ENCODE measurements at places on chromosomes 4 and X.

- no peak overlapping the region for H3K27ac ChIP-seq
- no peaks in the 10 kb centered on the region for H3K4me1 ChIP-seq
- no peak overlapping the region for H3K4me3 ChIP-seq
- H3K27me3 ChIP-seq: no peaks in the 10 kb centered on the region
- H3K36me3 ChIP-seq: no peaks in the 10 kb centered on the region
Observed at GRCh38 chr4:152806501-152807125, 26.9 kb downstream of the ARFIP1 start.

- H3K27ac ChIP-seq: no peak overlapping the region
- no peaks in the 10 kb centered on the region for H3K36me3 ChIP-seq
- no peaks in the 10 kb centered on the region for H3K27me3 ChIP-seq
- DNase-seq: no peak
- no peaks in the 10 kb centered on the region for H3K4me1 ChIP-seq
Observed at GRCh38 chrX:140439476-140439875, 65.4 kb downstream of the SOX3 start.

GRCh38 chr4:155781249-155781831, 22.5 kb downstream of the GUCY1B1 start:
- DNase-seq: no peak
- no peak overlapping the region for H3K4me3 ChIP-seq
- H3K36me3 ChIP-seq: no peaks in the 10 kb centered on the region
- H3K4me1 ChIP-seq: peaks cover 4% of the 10 kb centered on the region

- H3K4me3 ChIP-seq: peak overlapping the region; percentile 92
- H3K27ac ChIP-seq: peak overlapping the region; percentile 83
- H3K4me1 ChIP-seq: peaks cover 16% of the 10 kb centered on the region
Observed at GRCh38 chr4:110196206-110196870, 2.1 kb downstream of the ELOVL6 start.

DNA sequence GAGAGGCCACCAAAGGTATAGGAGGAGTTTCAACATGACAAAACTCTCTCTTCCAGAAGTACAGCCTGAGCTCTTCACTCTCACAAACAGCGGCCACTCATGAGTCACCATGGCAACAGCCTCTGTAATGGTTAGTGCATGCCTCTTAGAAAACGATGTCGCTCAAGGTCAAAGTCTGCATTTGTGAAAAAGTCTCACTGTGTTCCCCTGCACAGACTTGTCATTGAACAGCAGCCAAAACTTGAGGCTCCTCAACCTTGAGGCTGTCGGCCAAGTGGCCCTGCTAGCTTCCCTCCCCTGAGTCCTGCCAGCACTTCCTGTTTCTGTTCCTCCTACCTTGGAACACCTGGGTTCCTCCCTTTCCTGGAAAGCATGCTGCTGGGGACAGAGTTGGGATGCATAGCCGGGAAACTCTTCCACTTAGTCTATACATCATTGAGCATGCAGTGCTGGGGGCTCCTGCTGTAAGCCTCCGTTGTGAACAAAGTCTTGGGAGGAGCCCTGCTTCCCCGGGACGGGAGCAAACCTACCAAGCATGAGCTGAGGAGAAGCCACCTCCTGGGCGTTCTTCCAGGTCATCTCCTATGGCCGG, 66.6 kb downstream of the ING2 start:
- H3K4me1 ChIP-seq: no peaks in the 10 kb centered on the region
- no peak overlapping the region for H3K27ac ChIP-seq
- no peaks in the 10 kb centered on the region for H3K36me3 ChIP-seq
- no peaks in the 10 kb centered on the region for H3K27me3 ChIP-seq
- no peak overlapping the region for H3K4me3 ChIP-seq

DNA sequence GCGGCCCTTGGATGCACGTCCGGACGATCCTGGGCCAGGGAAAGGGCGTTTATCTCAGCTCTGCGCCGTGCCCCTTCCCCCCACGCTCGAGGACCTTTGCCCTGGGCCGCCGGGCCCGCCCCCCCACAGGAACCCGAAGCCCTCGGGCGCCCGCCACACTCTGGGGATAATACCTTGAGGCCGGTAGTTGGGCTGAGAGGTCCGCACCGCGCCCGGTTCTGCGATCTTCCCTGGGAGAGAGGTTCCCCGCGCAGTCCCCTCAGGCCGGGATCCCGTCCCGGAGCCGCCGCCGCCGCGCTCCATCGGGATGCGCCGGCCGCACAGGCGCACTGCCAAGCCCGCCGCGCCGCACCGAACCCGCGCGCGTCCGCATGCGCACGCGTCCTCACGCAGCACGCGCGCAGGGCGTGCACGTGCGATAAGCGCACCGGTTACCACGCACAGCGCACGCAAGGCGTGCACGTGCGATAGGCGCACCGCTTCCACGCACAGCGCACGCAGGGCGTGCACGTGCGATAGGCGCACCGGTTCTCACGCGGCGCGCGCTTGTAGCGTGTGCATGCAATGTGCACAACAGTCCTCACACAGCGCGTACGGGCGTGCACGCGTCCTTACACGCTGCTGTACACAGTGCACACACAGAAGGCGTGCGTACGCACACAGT, at the start of gene MAP7D2:
TSS of gene MAP7D2 (minus strand) at position 331 of the 664 bp plus-strand sequence. CDS start at position 303, 28 bp downstream.
- DNase-seq: no peak
- H3K4me1 ChIP-seq: no peaks in the 10 kb centered on the region
- H3K36me3 ChIP-seq: no peaks in the 10 kb centered on the region
- H3K4me3 ChIP-seq: peak within 1 kb of the TSS; percentile 25
- no peak within 1 kb of the TSS for H3K27ac ChIP-seq

GRCh38 chr4:133484287-133484686, 335.2 kb downstream of the PCDH10 start:
- H3K27me3 ChIP-seq: no peaks in the 10 kb centered on the region
- H3K4me3 ChIP-seq: no peak overlapping the region
- H3K27ac ChIP-seq: no peak overlapping the region
- no peaks in the 10 kb centered on the region for H3K4me1 ChIP-seq

DNA sequence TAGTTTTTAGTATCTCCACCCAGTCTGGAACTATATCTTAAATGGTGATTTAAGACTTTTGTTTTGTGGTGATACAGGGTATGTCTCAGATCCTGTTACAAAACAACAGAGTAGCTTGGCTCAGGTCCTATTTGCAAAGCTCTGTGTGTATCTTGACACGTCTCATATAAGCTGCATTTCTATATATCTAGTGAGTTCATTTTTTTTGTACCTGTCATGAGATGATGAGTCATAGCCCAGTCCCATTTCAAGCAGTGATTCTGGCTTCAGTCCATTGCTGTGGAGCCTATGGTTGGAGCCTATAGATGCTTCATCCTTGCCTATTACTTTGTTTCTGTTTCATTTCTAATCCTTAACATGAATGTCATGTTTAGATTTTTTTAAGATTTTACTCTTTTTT, 23.0 kb downstream of the GRXCR1 start:
- no peaks in the 10 kb centered on the region for H3K4me1 ChIP-seq
- no peaks in the 10 kb centered on the region for H3K36me3 ChIP-seq
- no peak overlapping the region for H3K4me3 ChIP-seq
- H3K27ac ChIP-seq: no peak overlapping the region

- H3K27me3 ChIP-seq: no peaks in the 10 kb centered on the region
- no peaks in the 10 kb centered on the region for H3K4me1 ChIP-seq
- DNase-seq: no peak
- no peak overlapping the region for H3K27ac ChIP-seq
- H3K36me3 ChIP-seq: no peaks in the 10 kb centered on the region
Observed at GRCh38 chrX:103779141-103779789, 2.6 kb downstream of the PLP1 start.

- H3K27me3 ChIP-seq: no peaks in the 10 kb centered on the region
- H3K36me3 ChIP-seq: no peaks in the 10 kb centered on the region
- no peak for DNase-seq
- no peak overlapping the region for H3K4me3 ChIP-seq
- H3K27ac ChIP-seq: no peak overlapping the region
Observed at GRCh38 chr4:69984030-69984443, 11.7 kb upstream of the STATH start.

DNA sequence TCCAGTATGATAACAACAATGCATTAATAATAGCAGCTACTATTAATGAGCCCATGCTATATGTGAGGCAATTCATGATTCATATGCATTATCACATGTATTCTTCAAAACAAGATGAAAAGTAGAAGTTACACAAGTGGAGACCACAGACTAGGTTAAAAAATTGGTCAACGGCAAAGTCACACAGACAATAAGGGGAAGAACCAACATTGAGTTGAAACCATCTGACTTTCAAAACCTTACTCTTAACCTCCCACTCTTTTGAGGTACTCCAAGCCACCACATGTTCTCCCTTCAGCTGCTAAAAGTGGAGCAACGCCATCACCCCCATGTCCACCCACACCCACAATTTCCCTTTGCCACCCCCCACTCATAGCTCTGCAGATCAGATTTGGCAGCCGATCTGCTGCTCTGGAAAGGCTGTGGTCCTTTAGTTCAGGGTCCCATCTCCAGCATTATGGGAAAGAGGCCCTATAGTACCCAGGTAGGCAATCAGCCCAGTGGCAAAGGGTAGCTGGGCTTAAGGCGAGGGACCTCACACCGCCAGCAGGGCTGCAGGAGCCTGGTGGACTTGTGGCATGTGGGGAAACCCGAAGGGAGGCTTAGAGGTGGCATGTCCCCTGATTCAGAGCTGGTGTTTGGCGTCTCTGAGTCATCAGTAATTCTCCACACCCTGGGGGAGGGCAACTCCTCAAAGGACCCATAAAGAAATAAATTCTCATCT, 33.5 kb upstream of the CYBB start:
- no peaks in the 10 kb centered on the region for H3K4me1 ChIP-seq
- no peaks in the 10 kb centered on the region for H3K27me3 ChIP-seq
- no peaks in the 10 kb centered on the region for H3K36me3 ChIP-seq
- no peak for DNase-seq
- H3K4me3 ChIP-seq: no peak overlapping the region

- H3K27me3 ChIP-seq: no peaks in the 10 kb centered on the region
- no peak for DNase-seq
- H3K36me3 ChIP-seq: no peaks in the 10 kb centered on the region
- no peak overlapping the region for H3K27ac ChIP-seq
- H3K4me1 ChIP-seq: no peaks in the 10 kb centered on the region
Observed at GRCh38 chr4:156886481-156886880, 85.1 kb downstream of the PDGFC start.

GRCh38 chr4:94412019-94412657, 39.6 kb upstream of the PDLIM5 start:
- no peak overlapping the region for H3K27ac ChIP-seq
- peaks cover 14% of the 10 kb centered on the region for H3K4me1 ChIP-seq
- H3K4me3 ChIP-seq: peak overlapping the region; percentile 3
- H3K36me3 ChIP-seq: no peaks in the 10 kb centered on the region

- H3K27me3 ChIP-seq: no peaks in the 10 kb centered on the region
- no peaks in the 10 kb centered on the region for H3K4me1 ChIP-seq
- no peak for DNase-seq
- H3K36me3 ChIP-seq: no peaks in the 10 kb centered on the region
- no peak overlapping the region for H3K27ac ChIP-seq
Observed at GRCh38 chr4:13990596-13991589, 363.4 kb upstream of the BOD1L1 start.

DNA sequence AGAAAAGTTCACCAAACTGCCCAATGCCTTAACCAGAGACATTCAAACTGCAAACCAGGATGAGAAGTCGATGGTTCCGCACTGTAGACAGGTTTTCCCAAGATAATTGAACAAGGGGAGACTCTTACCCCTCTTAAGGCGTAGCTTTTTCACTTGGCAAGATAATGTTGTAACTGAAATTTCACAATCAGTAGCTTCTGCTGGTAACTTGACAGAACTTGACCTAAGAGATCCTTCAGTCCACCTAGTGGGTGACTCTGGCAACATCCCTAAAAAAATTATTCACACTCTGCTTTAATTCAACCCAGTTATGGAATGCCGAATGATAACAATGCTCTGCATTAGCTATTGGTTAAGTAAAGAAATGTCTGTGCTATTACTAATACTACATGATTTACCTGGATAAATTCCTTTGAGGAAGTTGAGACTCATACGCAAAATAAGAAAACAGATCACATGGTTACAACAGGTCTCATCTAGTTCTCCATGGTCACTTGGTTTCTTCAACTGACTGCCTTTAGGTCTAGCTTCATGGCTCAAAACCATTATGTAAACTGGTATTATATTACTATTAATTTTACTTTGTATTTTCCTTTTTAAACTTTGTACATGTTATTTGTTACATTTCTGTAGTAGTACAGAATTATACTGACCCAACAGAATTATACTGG, 9.1 kb downstream of the ELF2 start:
- peaks cover 44% of the 10 kb centered on the region for H3K4me1 ChIP-seq
- no peaks in the 10 kb centered on the region for H3K27me3 ChIP-seq
- no peaks in the 10 kb centered on the region for H3K36me3 ChIP-seq
- H3K27ac ChIP-seq: no peak overlapping the region
- DNase-seq: no peak

DNA sequence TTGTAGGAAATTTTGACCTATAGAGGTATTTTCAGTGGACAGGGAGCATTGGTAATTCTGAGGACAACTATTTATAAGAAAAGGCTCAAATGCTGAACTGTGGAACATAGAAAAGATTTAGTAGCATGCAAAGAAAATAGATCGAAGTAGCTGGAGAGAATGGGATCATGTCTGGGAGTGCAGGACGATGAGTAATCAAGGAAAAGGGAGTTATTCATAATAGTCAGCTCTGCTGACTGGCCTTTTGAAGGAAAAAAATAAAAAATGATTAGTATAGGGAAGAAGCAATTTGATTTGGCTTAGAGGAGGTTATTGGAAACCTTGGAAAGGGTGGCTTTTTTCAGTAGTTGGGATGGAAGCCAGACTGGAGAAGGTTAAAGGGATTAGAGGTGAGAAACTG, 22.9 kb upstream of the ANK2 start:
- H3K36me3 ChIP-seq: no peaks in the 10 kb centered on the region
- no peak overlapping the region for H3K27ac ChIP-seq
- no peaks in the 10 kb centered on the region for H3K4me1 ChIP-seq
- no peak for DNase-seq

- no peak overlapping the region for H3K27ac ChIP-seq
- H3K36me3 ChIP-seq: no peaks in the 10 kb centered on the region
- H3K27me3 ChIP-seq: no peaks in the 10 kb centered on the region
- DNase-seq: no peak
- H3K4me3 ChIP-seq: no peak overlapping the region
Observed at GRCh38 chr4:26837993-26838842, 22.4 kb upstream of the STIM2 start.
